Pancreas (tissue), 10 donors: ENCODE measurements at places on chromosomes 1 and 21.

- no peaks in the 10 kb centered on the region for H3K36me3 ChIP-seq
- no peaks in the 10 kb centered on the region for H3K27me3 ChIP-seq
- H3K4me1 ChIP-seq, result peaks cover 13% of the 10 kb centered on the region
Observed at GRCh38 chr1:93000751-93001175, 39.5 kb upstream of the DIPK1A start.

GRCh38 chr1:236982380-236982779 lies 21.9 kb downstream of the MT1HL1 start:
- no peaks in the 10 kb centered on the region for H3K27me3 ChIP-seq
- H3K27ac ChIP-seq, result no peak overlapping the region
- H3K36me3 ChIP-seq, result no peaks in the 10 kb centered on the region
- no peak overlapping the region for H3K4me3 ChIP-seq

GRCh38 chr1:17183388-17184160 lies 21.4 kb upstream of the PADI1 start:
- H3K4me1 ChIP-seq, result no peaks in the 10 kb centered on the region
- no peak overlapping the region for H3K27ac ChIP-seq
- no peaks in the 10 kb centered on the region for H3K27me3 ChIP-seq
- DNase-seq, result no peak
- H3K36me3 ChIP-seq, result no peaks in the 10 kb centered on the region

- no peaks in the 10 kb centered on the region for H3K4me1 ChIP-seq
- DNase-seq, result no peak
- no peaks in the 10 kb centered on the region for H3K36me3 ChIP-seq
- no peaks in the 10 kb centered on the region for H3K27me3 ChIP-seq
Observed at GRCh38 chr1:20974951-20975350, 187.8 kb upstream of the HP1BP3 start.

GRCh38 chr1:10980841-10981727 lies 31.4 kb upstream of the TARDBP start:
- no peaks in the 10 kb centered on the region for H3K4me1 ChIP-seq
- no peaks in the 10 kb centered on the region for H3K27me3 ChIP-seq
- no peak for DNase-seq
